ENCODE measurements at places on chromosomes 11 and 22.

- no peak for DNase-seq
These were observed 51.7 kb downstream of the ZNF143 start for GRCh38 chr11:9512370-9513019.

- no peak for DNase-seq
These were observed 32.5 kb upstream of the OR10D3 start for GRCh38 chr11:124150684-124151083.

DNA sequence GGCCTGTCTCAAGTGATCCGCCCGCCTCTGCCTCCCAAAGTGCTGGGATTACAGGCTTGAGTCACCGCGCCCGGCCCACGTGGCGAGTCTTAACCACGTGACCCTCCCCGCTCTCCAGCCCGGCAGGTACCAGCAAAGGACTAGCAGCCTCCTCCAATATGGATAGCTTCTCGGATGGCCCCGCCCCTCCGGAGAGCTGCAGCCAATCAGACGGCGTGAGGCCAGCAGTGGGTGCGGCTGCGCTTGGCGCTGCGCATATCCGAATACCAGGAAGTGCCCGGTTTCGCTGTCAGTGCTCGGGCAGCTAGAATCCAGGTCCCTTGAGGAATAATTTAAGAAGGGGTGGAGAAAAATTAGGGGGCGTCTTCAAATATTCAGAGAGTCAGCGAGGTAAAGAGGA lies 14.7 kb upstream of the PISD start:
- no peak for DNase-seq

DNA sequence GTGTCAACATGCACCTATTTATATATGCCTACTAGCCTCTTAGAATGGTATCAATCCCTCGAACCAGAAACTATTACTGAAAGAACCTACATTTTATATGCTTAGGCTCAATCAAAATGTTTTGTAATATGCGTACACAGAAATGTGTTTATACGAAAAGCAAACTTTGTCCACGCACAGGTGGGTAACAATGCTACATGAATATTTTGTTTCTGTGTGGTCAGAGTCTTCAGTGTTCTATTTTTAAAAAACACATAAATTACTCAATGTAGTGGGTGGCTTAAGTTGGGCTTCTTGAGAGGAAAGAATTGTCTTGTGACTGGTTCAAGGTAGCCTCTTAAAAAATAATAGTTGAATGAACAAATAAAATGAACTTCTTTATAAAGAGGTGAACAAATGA lies 46.1 kb downstream of the SYTL2 start:
- no peak for DNase-seq

- no peak for DNase-seq
These were observed 35.6 kb upstream of the PSMA1 start for GRCh38 chr11:14555818-14556217.

DNA sequence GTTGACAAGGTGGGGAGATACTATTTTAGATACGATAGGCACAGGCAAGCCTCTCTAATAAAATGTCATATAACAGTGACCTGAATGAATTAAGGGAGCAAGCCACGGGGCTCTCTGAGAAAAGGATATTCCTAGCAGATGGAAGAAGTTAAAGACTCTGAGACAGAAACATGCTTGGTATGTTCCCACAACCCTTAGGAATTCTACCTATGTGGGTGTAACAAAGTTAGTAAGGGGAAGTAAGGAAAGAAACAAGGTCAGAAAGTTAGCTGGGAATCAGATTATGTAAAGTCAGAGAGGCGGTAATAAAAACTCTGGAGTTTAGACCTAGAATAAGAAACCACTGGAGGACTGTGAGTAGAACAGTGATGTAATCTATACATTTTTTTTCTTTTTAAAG lies 59.7 kb upstream of the GDPD4 start:
- DNase-seq: no peak

DNA sequence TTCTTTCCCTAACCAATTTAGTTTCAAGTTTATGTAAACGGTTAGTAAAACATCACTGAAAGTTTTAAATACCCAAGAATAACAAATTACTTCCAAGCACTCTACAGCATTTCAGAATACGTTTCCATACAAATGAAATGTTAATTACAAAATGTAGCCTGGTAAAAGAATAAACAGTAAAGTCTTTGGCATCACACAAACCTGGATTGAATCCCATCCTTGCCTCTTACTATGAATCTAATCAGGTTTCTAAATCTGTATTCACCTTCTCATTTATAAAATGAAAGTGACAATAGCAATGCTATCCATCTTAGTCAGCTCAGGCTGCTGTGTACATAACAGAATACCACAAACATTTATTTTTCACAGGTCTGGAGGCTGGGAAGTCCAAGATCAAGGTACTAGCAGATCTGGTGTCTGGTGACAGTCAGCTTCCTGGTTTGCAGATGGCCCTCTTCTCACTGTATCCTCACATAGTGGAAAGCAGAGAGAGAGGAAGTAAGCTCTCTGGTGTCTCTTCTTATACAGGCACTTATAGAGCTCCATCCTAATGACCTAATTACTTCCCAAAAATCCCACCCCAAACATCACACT lies 19.2 kb downstream of the FAM168A start:
- DNase-seq: no peak

DNA sequence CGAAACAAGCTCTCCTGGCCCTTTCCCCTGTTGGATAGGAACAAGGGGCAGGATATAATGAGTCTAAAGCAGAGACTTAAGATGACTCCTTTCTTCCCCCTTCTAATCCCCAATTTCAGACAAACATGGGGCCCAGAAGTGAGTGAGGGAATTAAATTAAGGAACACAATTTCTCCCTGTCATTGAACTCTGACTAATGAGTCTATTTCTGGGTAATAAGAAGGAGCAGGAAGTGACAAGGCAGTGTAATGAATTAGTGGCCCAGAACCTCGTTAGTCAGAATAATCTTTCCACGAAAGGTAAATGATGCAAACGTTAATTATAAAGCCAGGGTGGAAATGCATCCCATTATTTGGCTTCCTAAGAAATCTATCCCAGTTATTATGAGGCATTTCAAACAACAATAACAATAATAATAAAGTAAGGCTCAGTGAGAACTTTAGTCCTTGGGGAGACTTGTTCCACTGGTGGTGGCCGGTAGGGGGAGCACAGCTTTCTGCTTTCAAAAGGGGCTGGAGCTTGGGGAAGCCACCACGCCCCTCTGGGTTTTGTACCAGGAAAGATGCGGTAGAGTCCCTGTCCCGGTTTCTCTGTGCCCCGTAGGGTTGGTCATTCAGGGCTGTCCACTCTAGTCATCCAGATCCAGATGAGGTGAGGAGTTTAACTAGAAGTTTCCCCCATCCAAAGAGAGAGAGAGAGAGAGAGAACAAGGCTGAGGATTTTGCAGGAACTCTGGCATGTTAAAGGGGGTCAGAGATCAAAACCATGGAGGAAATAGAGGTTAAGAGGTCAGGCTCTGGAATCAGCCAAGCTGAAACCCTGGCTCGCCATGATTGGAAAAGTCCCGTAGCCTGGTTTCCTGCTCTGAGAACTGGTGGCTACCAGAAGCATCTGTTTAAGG lies 298.3 kb downstream of the NTM start:
- DNase-seq: no peak

GRCh38 chr11:97937501-97937900 lies 1083.2 kb upstream of the CNTN5 start:
- no peak for DNase-seq

GRCh38 chr11:23509023-23509422 lies 648.7 kb upstream of the CCDC179 start:
- no peak for DNase-seq

- DNase-seq: no peak
These were observed 3.6 kb upstream of the ROBO3 start for GRCh38 chr11:124861670-124862069.

DNA sequence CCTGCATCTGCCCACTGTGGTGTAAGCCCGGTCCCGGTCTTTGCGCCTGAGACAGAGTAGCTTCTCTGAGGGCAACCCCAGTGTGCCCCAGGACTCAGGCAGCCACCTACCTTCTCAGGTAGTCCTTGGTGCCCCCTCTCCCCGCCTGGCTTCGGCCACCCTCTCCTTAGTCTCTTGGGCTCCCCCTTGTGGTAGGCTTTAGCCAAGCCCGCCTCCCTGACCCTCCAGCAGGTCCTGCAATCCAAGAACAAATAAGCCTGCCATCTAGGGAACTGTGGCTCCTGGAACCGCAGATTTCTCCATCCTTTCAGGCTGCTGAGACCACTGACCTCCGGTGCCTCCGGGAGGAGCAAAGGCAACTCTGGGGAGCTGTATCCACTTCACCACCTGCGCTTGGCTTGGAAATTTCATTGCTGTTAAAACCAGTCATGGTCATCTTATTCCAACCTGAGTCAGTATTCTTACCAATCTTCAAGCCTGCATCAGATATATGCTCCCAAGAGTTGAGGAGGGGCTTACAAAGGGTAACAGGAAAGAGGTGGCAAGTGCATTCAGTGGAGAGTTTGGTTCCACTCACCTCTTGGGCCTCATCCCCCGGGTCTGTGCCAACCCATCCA lies 52.8 kb upstream of the TENM4 start:
- DNase-seq: peak; percentile 41

- no peak for DNase-seq
These were observed 163.7 kb downstream of the DSCAML1 start for GRCh38 chr11:117633186-117633754.

DNA sequence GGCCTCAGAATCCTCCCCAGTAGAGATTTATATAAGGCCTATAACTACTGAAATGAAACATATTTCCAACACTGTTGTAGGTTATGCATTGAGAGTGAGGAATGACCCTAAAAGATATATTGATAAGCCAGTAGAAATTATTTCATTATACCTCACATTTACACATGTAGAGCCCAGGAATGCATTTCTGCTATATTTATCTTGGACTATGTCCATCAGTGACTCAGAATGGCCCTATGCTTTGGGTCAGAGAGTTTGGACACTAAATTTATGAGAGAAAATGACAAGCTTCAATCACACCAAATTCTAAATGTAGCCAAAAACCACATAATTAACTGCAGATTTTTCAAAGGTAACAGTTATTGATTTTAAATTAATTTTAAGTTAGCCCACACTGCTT lies 761.9 kb downstream of the DLG2 start:
- DNase-seq: no peak

- DNase-seq: no peak
These were observed 1598.5 kb downstream of the LRRC4C start for GRCh38 chr11:39860931-39861330.

DNA sequence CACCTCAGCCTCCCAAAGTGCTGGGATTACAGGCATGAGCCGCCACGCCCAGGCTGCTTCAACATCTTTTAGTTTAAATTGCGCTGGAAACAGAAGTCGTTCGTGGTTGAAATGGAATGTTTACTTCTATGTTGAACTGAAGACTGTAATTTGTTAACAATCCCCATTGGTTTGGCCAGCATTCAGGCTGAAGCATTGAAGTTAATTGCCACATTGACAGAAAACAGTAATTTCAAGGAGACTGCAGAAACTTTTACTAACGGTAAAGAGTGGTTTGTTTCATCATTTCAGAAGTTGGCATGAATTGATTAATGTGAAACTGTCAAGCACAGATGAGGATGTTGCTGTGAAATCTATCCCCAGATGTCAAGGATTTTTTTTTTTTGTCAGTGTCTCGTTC lies 14.2 kb downstream of the AP5B1 start:
- DNase-seq: no peak

DNA sequence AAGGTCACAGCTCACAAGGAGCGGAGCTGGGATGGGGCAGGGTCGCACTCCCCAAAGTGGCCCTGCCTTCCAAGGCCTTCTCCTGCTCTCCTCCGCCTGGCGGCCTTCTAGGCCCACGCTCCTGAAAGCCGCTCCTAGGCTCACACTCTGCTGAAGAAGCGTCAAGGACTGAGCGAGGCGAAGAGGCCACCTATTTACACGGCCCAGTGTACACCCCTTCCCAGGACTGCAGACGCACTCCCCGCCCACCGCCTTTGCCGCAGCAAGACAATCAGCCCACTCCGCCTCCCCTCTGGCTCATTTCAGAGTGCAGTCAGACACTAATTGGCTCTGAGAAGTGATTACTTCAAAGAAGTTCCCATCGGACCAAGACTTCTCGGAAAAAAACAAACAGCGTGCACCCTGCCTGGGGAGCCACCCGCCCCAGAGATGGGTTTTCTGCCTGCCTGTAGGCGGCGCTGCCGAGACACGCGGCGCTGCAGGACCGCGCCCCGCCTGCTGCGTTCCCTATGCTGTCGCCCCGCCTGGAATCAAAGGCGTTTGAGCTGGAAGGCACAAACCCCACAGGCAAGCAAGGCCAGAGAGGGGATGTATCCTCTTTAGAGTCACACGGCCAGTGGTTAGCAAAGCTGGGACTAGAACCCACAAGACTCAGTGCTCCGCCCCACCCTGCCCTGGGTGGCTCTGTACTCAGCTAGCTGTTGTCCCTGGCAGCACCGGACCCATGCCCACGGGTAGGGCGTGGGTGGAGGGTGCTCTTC lies 414.8 kb downstream of the BUD13 start:
- no peak for DNase-seq

DNA sequence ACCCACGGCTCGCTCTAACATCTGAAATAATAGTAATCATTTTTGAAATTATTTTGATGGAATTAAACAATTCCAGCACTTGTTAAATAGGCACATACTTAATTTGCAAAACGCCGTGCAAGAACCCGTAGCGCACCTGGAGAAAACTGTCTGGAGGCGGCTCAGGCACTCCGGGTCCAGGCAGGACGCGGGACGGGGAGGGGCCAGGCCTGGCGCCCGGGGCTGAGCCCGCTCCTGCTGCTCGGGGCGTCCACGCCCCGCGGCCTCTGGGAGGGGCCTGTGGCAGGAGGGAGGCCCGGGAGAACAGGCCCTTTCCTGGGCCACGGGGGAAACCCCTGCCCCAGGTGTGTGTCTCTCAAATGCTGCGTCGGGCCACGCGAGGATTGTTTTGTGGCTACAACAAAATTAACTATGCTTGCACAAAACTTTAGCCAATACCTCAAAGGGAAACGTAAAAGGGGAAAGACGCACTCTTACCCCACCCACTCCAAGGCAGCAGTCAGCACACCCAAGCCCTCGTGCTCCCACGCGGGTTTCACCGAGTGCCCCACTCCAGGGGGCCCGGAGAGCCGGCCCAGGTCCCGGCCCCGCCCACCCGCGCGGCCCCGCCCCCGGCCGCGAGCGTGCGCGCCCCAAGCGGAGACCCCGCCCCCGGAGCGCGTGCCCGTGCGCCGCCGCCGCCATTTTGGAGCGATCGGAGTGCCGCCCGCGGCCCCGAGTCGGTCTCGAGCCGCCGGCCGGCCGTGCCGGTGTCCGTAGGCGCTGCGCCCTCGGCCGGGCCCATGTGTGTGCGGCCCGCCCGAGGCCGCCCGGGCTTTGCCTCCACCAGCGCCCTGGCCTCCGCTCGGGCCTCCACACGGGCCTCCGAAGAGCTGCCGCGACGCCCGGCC lies at the start of gene PPP6R2:
Gene PPP6R2, plus strand, starts transcription at position 677 of the 890 bp plus-strand sequence. CDS start 50,582 bp downstream, outside the sequence.
- no peak for DNase-seq

DNA sequence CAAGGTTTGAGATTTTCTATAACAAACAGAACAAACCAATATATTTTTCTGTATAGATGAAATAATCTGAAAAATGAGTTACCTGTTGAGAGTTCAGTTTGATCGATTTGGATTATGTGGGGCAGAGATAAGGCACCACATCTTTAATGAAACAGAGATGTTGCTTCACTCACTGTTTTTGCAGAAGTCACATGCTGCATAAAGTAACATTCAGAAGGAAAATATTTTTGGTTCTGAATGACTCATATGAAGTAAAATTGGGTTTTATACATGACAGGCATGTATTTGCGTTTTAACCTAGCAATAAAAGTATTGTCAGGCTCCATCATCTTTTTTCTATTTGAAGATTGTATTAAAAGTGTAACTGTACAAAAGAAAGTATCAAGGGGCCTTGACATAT lies 77.8 kb downstream of the BBOX1 start:
- no peak for DNase-seq

- DNase-seq: no peak
These were observed 4.7 kb downstream of the C11orf21 start for GRCh38 chr11:2296913-2297622.
